ENCODE measurements at places on chromosomes 6 and 20.

GRCh38 chr6:72288592-72288991 is 333.3 kb upstream of the KCNQ5 start:
- no peak for DNase-seq

- peak; percentile 27 for DNase-seq
Observed at GRCh38 chr6:137095651-137096238, 51.0 kb upstream of the IL20RA start.

DNA sequence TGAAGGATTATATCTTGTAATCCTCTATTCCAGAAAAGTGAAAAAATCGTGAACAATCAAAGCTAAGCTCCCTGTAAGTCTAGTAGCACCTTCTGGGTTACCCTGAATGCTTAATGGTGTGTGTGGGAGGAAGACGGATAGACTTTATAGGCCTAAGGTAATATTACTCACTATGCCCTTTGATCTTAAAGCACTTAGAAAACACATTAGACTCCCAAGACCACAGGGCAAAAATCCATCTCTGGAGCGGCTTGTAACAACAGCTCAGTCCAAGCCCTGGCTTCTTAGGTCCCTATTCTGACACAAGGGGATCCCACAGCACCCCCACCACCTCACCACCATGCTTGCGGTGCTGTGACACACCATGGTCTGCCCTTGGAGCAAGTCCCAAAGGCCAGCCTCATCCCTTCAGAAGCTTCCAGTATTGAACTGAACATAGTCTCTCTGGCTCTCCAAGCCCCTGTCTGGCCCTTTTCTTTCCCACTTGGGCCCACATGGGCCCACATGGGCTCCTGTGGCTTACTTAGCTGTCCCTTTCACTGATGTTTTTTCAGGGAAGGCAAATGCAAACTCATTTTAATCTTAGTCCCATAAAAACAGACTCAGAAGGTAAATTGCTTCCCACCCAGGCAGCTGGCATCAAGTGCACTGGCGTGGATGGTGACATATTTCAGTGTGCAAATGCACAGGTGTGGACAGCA is 28.3 kb downstream of the C6orf132 start:
- DNase-seq = no peak

- no peak for DNase-seq
Observed at GRCh38 chr6:27281105-27281539, 31.0 kb downstream of the POM121L2 start.

DNA sequence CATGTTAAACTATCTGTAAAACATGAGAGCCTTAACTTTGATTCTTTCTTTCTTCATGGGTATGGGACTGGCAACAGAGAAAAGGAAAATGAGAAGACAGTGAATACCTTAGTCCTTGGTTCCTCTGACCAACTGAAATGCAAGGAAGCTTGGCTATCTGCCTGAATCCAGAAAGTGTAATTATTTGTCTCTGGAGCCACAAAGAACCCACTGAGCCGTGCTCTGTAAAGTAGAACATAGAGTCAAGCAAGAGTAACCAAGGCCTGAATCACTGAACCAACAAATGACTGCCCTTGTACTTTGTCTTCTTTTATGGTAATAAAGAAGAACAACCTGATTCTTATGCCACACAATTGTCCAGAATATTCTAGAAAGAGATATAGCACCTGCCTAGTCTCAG is 27.6 kb downstream of the PKHD1 start:
- no peak for DNase-seq

DNA sequence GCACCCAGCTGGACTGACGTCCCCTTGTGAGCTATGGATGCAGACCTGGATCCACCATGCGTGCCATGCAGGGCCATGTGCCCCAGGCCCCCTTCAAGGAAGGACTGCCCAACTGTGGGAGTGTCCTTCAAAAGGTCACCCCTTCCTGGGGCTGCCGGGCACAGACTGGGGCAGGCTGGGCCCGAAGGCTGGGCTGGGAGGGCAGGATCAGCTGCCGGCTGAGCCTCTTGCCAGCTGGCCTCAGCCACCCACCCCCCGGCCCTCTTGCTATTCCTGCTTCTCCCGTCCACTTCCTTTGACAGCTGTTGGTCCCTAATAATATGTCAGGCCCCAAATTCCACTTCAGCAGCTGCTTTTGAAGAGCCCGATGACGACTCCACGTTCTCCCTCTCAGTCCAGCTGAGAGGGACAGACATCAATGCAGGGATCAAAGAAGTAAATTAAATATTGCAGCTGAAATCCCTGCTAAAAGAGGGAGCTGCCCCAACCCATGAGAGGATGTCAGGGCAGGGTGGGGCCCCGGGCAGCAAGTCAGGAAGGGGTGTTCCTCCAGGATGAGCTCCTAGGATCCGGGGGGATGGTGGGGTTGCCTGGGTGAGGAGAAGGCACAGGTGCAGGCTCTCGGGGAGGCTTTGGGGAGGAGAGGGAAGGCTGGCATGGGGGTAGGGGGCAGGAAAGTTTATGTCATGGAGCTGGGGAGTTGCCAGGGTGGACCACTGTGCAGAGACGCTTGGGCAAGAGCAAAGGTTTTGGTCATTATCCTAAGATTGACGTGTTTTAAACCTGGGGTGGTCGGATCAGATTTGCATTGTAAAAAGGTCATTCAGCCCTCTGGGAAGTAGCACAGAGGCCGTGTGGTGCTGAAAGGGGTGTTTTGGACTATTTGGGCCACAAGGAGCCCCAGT is 185.0 kb downstream of the ANKRD60 start:
- DNase-seq = no peak

DNA sequence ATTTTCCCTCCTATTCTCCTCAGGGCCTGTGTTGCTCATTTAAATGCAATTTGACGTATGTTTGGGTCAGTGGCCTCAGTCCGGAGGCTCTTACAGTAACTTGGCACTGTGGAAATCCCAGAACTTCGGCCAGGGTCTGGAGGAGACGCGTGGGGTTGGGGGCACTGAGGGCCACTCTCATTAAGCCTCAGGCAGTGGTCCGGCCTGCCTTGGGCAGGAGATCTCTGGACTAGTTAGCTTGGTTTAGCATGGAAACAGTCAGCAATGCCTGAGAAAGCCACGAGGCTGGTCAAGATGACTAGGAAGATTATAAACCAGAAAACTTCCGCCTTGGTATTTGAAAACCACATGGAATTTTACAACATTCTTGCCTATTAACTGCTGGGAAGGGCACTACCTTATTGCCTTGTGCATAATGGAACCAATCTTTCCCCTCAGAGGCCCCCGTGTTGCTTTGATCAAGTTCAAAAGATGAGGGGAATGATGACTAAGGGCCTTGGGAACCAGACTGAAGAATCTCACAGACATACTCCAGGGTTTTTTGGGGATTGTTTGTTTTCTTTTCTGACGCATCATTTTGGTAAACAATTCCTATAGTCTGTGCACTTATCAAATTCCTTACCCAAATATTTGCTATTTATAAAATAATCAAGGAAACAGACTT is 206.0 kb upstream of the PREP start:
- DNase-seq = no peak

DNA sequence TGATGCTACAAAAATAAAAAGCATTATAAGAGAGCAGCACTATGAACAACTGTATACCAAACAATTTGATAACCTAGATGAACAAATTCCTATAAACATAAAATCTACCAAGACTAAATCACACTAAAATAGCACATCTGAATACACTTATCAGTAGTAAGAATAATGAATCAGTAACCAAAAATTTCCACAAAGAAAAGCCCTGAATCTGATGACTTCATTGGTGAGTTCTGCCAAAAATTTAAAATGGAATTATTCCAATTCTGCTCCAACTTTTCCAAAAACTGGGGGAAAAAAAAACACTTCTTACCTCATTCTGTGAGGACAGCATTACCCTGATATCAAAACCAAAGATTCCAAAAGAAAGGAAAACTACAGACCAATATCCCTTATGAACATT is 206.2 kb downstream of the WDR27 start:
- no peak for DNase-seq

DNA sequence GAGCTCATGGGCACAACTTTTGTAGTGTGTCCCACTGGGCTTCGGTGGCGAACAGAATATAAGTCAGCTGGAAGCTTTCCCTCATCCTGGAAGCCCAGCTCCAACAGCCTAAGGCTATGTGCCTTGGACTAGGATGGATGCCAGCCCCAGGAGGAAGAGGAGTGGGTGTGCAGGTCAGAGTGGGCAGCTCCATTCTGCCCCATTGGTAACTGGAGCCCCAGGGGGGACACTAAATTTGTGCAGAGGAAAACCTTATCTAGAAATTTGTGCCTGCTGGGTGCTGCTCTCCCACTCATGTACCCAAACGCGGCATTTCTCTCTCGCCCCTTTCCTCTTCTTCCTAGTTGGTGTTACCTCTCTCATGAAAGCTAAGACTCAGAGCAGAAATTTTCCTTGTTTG is 253.9 kb upstream of the MAN1A1 start:
- DNase-seq = no peak

GRCh38 chr6:146456886-146457285 is 86.7 kb upstream of the RAB32 start:
- DNase-seq = no peak

GRCh38 chr20:16692442-16692841 is 37.4 kb upstream of the SNRPB2 start:
- DNase-seq = no peak

GRCh38 chr6:160950507-160950906 is 41.1 kb upstream of the MAP3K4 start:
- no peak for DNase-seq

GRCh38 chr6:98514796-98515195 is 319.6 kb upstream of the POU3F2 start:
- DNase-seq = no peak

DNA sequence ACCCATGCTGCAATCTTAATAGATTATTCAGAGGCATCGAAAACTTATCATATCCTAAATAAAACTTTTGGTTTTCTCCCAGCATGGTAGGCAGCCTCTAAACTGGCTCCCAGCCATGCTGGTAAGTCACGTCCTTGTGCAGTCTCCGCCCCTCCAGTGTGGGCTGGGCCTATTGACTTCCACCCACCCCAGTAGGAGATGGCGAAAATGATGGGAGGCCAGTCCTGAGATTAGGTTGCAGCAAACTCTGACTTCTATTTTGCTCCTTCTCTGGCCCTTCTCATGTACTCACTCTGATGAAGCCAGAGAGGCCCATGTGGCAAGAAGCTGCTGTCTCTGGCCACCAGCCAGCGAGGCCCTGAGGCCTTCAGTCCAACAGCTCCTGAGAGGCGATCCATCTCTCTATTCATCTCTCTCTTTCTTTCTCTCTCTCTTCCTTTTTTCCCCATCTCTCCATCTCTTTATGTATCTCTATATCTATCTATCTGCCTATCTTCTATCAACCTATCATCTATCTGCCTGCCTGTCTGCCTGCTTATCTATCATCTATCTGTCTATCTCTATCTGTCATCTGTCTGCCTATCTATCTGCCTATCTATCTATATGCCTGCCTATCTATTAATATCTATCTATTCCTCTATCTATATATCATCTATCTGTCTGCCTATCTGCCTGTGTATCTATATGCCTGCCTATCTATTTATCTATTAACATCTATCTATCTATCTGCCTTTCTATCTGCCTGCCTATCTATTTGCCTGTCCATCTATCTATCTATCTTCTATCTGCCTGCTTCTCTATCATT is 52.7 kb upstream of the STX16 start:
- no peak for DNase-seq

- no peak for DNase-seq
Observed at GRCh38 chr6:164135511-164136132, 721.1 kb downstream of the QKI start.

GRCh38 chr20:48766961-48767960 is 60.5 kb downstream of the PREX1 start:
- DNase-seq = no peak

GRCh38 chr6:101001607-101002006 is 120.5 kb upstream of the ASCC3 start:
- DNase-seq = no peak
